Jurkat, Clone E6-1 (cell line): ENCODE measurements at places on chromosomes 7 and 10.

DNA sequence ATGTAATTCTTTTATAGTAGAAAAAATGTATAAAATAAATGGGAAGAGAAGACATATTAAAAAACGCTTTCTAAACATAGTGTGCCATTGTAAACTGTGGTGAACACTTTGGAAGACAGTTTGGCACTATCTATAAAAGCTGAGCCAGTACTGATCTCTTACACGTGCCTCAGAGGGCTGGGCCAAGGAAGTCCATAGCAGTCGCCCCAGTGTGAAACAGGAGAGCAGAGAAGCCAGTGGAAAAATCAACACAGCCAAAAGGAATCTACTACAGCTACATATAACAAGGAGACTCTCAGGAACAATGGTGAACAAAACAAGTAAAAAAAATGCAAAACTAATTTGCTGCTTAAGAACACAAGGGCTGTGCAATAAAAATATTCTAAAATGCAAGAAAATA, 20.6 kb downstream of the SEPHS1 start:
- no peak for DNase-seq

DNA sequence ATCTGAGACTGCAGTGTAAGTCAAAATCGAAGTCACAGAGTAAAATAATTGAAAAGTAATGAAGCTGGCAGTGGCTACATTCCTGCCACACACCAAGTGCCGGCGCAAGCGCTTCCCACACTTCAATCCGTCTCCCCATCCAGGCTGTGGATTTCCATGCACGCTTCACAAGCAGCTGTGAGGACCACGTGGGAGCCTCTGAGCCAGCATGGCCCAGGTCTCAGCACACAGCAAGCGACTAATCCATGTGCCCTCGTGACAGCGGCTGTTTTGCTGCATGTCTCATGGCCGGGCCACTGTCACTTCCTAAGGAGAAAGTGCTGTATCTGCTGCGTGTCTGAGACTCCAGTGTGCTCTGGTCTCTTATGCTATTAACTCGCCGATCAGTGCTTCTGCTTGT, 566.9 kb downstream of the DNAJB6 start:
- no peak for DNase-seq

- DNase-seq, result no peak
These were observed 9.6 kb upstream of the JAZF1 start for GRCh38 chr7:28190077-28190710.

GRCh38 chr10:102405632-102406031, 10.1 kb downstream of the NFKB2 start:
- peak; percentile 68 for DNase-seq

DNA sequence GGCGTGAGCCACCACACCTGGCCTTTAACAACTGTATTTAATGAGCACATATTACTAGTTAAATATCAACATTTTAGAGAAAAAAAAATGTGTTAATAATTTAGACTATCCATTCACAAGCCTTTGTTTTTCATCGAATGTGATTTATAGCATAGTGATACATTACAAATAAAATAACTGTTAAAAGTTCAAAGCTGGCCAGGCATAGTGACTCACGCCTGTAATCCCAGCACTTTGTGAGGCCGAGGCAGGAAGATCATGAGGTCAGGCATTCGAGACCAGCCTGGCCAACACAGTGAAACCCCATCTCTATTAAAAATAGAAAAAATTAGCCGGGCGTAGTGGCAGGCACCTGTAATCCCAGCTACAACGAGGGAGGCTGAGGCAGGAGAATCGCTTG, 72.7 kb downstream of the HACD1 start:
- no peak for DNase-seq

DNA sequence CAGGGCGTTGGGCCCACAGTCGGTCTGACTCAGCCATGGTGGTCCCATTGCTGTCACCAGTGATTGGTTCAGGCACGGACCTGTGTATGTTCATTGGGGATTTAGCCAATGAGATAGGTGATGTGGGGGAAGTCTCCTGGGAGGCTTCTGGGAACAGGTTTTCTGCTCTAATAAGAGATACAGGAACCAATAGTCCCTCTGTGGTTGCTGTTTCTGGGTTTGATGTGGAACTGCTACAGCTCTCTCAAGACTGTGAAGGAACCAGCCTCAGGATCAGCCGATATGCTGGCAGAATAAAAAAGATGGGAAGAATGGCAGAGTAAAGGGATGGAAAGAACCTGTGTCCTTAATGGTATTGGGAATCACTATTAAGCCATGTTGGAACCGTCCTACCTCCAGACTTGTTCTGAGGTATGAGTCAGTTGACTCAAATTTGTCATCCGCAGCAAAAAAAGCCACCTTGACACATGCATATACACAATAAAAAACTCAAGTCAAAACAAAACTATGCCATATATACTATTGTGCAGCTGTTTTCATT, 70.6 kb downstream of the MCMBP start:
- DNase-seq, result no peak

DNA sequence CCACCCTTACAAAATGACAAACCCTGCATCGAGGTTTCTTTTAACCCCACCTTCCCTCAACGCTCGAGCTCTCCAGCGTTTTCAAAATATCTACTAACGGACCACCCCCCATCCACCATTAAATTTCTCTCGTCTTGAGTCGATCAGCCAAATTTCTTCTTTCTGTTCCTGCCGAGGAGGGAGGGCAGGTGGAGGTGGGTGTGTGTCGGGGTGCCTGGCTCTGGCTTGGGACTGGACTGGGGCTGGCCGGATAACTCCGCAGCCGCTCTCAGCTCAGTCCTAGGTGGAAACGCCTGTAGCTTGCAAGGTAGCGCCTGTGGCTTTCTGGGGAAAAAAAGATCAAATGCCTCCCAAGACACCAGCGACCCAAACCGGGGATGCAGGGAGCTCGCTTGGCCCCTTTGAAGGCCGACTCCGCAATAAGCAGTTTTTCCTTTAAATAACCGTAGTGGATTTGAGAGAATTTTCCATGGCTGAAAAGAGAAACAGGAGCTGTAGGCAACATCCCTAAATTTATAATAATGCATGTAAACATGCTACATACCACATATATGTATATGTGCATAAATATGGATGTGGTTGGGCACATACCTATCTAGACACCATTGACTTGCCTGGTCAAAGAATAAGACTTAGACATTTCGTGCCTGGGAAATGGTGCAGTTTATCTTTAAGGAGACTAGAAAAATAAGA, 1.9 kb upstream of the TMEM178B start:
- no peak for DNase-seq

GRCh38 chr10:107043461-107043860, 121.0 kb downstream of the SORCS1 start:
- DNase-seq, result no peak

GRCh38 chr7:88396295-88396947, 89.7 kb upstream of the STEAP4 start:
- DNase-seq, result no peak

DNA sequence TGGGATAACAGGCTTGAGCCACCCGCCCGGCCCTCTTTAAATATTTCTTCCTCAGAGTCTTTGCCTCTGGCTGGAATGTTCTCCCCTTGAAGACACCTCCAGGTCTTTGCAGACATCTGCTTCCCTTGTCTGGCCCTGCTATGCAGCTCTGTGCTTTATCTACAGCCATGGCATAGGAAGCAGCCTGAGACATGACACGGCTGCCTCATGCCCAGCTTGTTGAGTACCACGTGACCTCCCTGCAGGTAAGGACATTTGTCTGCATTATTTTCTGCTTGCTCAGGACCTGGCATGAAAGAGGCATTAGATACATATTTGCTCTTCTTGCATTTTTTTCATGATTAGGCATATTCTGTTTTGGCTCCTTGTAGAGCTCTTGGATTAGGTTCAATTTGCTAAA, 113.8 kb upstream of the KLF6 start:
- no peak for DNase-seq

- DNase-seq, result peak; percentile 72
These were observed at the start of gene PIK3CG for GRCh38 chr7:106865130-106866041. PIK3CG (plus strand) TSS chr7:106865282; CDS start chr7:106867562, 2,280 bp downstream.

- no peak for DNase-seq
These were observed 30.0 kb upstream of the PRKAR2B start for GRCh38 chr7:107014387-107015023.

DNA sequence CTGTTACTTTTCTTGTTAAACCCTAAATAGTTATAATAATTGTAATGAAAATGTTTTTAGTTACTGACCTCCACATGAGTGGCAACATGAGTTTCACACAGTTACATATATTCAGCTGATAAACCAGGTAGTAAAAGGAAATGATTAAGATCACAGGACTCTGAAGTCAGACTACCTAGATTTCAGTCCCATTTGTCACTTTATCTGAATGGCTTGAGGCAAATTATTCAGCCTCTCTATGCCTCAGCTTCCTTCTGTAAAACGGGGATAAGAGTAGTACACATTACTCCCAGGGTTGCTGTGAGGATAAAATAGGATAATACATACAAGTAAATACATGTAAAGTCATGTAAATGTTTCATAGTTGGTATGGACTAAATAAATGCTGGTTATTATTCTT, 254.3 kb upstream of the LRRTM3 start:
- no peak for DNase-seq

DNA sequence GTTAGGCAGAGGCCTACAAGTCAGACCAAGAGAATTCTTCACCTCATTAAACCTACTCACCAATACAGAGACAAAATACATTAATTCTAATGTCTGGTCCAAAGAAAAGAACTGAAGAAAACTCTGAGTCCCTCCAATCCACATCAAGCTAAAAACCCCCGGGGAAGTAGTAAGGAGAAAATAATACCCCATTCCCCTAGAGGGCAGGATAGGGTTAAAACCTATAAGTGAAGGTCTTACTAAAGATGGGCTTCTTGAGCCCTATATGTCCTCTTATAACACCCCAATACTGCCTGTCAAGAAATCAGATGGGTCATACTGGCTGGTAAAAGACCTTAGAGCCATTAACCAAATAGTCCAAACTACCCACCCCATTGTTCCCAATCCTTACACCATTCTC, 141.3 kb upstream of the TMEM106B start:
- no peak for DNase-seq

DNA sequence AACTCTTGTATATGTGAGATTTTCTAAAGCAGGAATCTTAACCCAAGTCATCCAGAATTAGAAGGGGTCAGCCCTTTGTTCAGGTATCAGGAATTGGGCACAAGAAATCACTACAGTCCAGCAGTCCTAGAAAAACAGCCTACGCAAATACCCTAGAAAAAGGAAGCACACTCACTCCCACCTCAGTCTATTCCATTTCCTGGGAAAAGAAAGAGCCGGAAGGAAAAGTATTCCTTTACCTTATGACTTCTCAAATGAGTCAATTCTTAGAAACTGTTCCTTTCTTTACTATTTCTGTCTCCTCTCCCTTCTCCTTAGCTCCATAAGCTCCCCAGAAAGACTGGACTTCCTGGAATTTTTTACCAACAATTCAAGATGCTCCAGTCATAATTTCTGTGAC, 62.7 kb downstream of the DNAJC12 start:
- no peak for DNase-seq

GRCh38 chr7:111012799-111013675, 77.9 kb upstream of the LRRN3 start:
- peak; percentile 57 for DNase-seq

DNA sequence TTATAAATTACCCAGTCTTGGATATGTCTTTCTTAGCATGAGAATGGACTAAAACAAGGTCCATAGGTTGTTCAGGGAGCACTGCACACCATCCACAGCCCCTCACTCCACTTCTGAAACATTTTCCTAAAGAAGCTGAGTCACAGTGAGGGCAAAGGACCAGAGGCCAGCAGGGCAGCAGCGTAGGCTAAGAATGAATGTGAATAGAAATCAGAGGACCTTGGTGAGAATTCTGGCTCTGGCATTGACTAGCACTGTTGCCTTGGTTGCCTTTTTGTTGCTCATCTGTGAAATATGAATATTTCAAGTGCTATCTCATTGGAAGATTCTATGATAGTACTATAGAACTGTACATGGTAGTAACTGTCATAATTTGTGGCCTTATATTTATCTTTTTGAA, 41.7 kb upstream of the TOMM7 start:
- DNase-seq, result no peak

- no peak for DNase-seq
These were observed 145.7 kb downstream of the CYP26A1 start for GRCh38 chr10:93219347-93219746.

- DNase-seq, result no peak
These were observed 4.1 kb upstream of the CPED1 start for GRCh38 chr7:120984406-120984805.

DNA sequence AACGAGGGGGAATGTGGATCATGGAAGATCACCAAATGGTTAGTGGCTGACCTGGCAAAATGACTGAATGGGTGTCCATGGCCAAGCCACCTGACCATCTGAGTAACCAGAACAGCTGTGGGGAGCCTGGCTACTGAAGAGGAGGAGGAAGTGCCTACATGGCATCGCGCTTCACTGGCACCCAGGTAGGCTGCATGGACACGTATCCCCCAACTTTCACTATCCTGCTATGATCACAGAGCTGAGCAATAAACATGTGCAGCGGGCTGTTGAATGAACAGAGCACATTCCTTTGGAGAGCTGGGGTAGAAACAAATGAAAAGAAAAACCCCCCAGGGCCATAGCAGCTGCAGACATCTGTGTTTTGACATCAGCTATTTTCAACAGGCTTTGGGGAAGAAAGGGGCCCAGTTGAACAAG, 6.5 kb downstream of the AKR1B1 start:
- DNase-seq, result no peak

GRCh38 chr10:87177-88080, 38.3 kb upstream of the TUBB8 start:
- DNase-seq, result peak; percentile 51

GRCh38 chr7:158247758-158248487, 339.7 kb downstream of the PTPRN2 start:
- DNase-seq, result no peak

DNA sequence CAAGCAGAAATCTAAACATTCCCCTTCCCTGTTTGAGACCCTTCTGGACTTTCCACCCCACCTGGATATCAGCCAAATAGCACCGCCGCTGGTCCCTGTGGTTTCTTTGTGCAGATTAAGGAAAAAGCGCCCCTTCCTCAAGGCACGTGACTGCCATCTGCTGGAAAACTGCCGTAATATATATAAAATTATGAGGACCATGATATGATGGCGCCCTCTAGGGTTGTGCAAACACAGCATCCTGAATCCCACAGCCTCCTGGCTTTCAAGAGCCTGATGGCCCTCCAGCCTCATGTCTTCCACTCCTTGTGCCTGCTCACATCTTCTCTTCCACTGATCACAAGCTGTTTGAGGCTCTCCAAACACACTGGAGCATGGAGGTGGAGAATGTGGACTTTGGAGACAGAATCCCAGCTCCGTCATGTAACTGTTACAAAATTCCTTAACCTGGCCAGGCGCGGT, 121.3 kb downstream of the MYL10 start:
- DNase-seq, result peak; percentile 73
